Stimulated activated CD8-positive, alpha-beta memory T cell treated with anti-CD3 and anti-CD28 coated beads, Interleukin-7, amount 100 ng/mL, for 1 hour (primary cell): ENCODE measurements at places on chromosomes 16 and 17.

DNA sequence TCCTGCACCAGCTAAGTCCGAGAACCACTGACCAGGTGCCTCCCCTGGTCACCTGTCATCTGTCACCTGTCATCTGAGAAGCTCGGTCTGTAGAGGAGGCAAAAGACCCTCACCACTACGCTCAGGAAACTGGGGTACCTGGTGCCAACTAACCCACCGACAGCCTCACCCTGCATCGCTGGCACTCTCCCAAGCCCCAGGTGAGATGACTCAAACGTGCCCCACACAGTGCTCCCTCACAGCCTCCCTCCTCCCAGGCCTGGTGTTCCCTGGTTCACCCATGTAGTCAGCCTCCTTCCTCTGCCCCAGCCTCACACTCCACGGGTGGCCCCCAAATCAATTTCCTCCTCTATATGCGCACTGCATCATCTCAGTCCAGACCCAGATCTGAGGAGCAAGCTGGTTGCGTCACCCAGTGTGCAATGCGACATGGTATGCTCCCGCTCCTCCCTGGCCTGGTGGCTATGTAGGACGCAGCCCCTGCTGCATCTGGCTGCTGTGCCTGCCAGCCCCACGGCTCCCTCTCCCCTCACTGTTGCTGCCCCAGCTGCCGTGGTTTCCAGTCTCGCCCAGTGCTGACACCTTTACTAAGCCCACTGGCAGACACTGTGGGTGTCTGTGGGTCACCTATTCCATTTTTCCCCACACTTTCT is 68.3 kb downstream of the GTF3C1 start:
- no peak for DNase-seq

DNA sequence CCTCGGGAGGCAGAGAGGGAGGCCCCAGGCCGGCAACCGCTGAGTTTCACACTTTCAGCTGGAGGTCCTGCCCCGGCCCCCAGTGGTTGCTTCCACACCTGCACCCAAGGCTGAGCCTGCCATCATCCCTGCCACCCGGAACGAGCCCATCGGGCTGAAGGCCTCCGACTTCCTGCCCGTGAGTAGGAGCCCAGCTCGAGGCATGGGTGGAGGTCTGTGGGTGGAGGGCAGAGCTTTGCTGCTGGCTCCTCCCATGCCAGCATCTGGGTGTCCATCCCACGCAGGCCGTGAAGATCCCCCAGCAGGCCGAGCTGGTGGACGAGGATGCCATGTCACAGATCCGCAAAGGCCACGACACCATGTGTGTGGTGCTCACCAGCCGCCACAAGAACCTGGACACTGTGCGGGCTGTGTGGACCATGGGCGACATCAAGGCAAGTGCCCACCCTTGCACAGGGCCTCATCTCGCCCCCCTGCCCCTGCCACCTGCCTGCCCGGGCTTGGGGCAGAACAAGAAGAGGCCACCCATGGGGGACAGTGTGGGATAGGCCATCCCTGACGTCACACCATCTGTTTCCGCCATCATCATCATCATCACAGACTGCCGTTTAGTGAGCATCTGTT is 19.6 kb downstream of the KATNB1 start:
- DNase-seq, result no peak

DNA sequence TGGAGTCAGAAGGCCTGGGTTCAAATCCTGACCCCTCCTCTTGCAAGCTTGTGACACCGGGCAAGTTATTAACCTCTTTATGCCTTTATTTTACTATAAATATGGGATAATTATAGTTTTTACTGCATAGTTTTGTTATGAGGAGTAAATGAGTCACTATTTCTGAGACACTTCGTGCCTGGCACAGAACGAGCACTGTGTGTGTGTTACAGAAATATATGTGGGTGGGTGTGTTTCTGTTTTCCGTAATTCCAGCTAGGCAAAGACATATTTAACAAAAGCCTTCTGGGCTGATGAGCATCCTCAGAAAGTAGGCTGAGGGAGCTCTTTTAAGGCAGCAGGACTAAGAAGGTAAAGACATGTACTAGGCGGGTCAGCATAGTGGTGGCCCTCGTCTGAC is 417.9 kb downstream of the MAF start:
- no peak for DNase-seq

DNA sequence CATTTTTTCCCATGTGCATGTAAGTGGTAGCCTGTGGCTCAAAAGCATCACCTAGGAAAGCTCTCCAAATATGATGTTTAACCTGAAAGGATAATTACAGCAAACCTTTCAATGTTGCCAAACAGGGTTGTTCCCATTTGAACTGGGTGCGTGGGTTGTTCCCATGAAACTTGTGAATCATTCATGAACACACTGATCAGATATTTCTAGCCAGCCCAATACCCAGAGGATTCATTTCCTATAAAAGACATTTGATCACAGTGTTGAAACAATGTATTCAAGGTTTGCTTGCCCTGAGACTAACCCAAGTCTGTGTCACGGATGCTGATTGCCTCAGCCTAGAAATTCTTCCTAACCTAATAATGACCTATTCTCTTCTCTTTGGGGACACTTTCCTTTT is 12.9 kb downstream of the KRT39 start:
- DNase-seq, result no peak

DNA sequence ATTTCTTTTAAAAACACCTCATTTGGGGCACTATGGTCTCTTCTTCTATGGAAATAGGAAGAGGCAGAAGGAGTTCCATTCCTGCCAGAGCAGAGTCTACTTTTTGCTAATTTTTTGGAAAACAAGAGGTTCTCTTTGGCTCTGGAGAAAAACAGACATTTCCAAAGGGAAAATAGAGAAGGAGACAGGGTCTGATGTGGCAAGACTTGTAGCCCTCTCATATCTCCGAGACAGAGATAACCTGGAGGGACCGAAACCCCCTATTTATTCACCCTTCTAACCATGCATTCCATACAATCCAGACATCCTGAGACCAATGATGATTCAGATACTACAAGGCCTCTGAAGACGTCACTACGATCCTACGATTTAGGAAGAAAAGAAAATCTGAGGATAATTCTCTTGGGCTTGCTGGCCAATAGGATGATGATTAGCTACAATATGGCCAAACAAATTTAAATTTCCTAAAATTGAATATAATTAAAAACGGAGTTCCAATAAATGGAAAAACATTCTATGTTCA is 70.2 kb downstream of the HIC1 start:
- no peak for DNase-seq

DNA sequence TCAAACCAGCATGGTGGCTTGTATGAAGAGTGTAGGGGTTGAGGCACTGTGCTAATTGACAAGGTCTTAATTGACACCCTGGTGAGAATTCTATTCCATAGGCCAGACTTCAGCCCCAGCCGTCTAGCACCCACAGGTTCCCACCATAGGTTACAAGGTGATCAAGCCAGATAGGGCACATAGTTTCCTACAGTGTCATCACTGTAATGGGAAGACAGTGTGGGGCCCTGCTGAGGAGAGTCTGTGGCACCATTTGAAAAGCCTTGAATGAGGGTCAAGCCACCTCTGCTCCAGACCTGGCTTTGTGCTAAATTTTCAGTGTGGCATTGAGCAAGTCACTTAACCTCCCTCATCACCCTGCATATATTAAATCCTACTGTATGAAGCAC is 36.2 kb downstream of the YPEL2 start:
- DNase-seq, result no peak

DNA sequence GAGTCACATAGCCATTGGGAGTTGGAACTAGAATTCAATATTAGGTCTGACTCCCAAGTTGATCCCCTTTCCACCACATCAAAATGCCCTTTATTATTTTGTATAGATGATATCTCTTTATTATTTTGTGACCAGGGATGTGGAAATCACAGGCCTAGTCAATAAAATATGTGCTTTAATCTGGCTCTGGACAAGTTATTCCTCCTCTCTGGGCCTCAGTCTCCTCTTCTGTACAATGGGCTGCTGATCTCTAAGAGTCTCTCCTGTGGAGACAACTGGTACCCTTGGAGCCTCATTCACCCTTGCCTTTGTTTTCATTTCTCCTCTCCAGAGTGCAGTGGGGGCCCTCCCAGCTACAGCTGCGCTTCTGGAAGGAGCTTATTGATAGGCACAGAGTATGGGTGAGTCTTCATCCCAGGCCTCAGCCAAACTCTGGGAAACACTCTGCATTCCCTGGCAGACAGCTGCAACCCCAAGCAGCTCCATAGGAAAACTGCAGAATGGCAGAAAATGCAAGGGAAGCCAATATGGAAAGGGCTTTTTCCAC is 4.3 kb upstream of the ABAT start:
- no peak for DNase-seq

GRCh38 chr17:31448467-31449077 is 57.1 kb downstream of the RAB11FIP4 start:
- no peak for DNase-seq

GRCh38 chr17:42180411-42180921 is 476 bp downstream of the KCNH4 start:
- DNase-seq, result no peak

DNA sequence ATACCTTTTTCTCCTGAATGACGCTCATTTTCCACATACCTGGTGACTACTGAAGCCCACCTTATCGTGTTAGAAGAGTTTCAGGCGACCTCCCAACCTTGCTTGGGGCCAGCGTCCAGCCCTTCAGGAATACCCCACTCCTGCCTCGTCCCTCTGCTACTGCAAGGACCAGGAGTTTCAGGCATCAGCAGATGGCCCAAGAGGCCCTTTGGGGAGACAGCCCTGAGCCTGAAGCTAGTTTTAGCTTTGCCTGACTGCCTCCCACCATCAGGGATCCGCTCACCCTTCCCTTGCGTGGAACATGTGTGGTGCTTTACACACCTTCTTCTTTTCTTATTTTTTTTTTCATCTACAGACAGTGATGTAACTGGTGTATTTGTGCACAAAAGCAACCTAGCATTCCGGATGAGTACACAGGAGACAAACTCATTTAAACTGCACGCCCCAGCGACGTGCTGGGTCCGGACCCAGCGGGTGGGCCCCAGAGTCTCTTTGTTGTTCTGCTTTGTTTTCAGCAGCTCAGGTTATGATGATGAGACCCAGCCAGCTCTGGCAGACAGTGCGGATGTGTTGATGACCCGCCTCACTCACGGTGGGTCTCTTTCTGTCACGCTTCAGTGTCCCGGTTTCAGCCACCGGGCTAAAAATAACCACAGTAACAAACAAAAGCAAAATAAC is 242.4 kb downstream of the C16orf95 start:
- DNase-seq, result no peak

DNA sequence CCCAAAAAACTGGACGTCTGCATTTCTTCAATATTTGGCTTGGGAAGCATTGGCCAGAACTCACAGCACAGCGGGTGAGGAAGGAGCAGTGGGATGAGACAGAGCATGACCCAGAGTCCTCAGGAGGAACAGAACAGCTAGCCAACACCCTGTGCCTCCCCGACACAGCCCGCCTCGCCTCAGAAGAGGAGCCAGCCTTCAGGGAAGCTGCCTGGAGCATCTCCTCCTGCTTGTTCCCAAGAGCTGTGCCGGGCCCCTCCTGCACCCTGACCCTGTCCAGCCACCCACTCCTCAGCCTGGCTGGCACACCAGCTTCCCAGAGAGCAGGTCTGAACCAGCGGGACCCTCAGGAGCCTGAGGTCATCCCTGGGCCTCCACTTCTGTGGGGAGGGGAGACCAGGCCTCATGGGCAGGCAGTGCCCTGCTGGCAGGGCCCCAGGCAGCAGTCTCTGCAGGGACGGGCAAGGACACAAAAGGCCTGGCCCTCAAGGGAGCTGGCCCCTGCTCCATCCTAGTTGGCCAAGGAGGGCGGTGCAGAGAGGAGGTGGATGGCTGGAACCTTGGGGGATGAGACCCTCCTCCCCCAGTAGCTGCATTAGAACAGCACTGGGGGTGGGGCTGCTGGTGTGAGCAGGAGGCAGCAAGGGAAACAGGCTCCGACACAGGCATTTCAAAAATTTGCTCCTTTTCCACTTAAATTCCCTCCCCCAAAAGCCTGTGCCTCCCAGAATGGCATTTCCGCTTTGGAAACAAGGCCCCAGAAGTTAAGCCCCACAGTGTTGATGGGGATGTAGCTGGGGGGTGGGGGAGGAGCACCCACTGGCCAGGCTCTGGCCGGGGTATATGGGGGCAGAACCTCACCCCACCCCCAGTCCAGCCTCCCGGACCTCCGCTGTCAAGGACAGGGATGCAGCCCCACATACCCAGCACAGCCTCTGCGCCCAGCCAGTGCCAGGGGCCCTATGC is 1.8 kb upstream of the BCAR1 start:
- no peak for DNase-seq

- DNase-seq, result no peak
These were observed 51.8 kb downstream of the CA10 start for GRCh38 chr17:52106638-52107261.

- no peak for DNase-seq
These were observed 633 bp downstream of the ZNF843 start for GRCh38 chr16:31441956-31442355.

DNA sequence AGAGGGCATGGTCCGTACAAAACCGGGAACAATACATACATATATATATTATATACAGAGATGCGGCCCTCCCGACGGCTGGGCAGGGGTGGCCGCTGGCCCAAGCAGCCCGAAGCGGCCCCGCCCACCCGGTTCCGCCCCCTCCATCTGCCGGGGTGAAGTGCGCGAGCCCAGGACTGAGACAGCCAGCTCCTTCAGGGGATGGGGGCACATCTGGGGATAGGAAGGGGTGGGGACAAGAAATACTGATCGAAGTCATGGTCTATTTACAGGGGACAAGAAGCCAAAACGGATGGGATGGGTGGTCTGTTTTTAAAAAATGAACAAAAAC is 3.8 kb upstream of the SAMD14 start:
- no peak for DNase-seq

DNA sequence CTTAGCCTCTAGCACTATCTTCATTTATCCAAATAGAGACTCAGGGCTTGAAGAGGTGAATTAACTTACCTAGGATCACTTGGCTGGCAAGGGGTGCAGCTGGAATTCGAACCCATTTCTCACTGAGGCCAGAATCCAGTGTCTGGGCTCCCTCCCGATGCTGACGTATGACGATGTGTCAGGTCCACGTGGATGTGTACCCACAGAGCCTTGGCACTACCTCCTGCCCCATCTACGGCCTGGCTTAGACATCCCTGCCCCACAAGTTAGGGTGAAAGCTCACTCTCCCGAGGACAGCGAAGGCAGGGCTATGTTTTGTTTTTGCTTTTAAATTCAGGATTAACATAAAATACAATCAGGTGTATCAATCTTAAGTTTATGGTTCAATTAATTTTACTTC is 332.3 kb downstream of the CPPED1 start:
- DNase-seq, result no peak

GRCh38 chr16:56470232-56470631 is 18.9 kb downstream of the OGFOD1 start:
- DNase-seq, result no peak

DNA sequence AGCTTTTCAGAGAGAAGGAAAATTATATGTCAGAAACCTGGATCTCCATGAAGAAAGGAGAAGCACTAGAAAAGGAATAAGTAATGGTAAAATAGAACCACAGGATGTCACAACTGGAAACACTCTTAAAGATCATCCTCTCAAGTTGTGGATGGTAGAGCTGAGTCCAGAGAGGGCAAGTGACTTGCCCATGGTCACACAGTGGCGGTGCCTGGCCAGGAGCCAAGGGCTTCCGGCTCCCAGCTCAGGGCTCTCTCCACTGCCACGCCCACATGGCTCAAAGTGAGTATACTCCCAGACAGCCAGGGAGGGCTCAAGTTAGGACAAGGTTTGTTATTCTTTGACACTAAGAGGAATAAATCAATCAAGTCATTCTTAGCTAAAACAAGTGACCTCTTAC is 159.8 kb downstream of the COPRS start:
- no peak for DNase-seq

GRCh38 chr17:77345260-77345910 is 204.6 kb downstream of the SEC14L1 start:
- no peak for DNase-seq
